Keratinocyte (primary cell): ENCODE measurements at places on chromosomes 1 and 21. TPM values are rescaled to one million over a fixed set of nuclear protein-coding genes. Genes with fewer than 3 reads are reported as not detected.

- DNase-seq = no peak
Measured at GRCh38 chr1:11784993-11785769, 20.6 kb downstream of the MTHFR start.

DNA sequence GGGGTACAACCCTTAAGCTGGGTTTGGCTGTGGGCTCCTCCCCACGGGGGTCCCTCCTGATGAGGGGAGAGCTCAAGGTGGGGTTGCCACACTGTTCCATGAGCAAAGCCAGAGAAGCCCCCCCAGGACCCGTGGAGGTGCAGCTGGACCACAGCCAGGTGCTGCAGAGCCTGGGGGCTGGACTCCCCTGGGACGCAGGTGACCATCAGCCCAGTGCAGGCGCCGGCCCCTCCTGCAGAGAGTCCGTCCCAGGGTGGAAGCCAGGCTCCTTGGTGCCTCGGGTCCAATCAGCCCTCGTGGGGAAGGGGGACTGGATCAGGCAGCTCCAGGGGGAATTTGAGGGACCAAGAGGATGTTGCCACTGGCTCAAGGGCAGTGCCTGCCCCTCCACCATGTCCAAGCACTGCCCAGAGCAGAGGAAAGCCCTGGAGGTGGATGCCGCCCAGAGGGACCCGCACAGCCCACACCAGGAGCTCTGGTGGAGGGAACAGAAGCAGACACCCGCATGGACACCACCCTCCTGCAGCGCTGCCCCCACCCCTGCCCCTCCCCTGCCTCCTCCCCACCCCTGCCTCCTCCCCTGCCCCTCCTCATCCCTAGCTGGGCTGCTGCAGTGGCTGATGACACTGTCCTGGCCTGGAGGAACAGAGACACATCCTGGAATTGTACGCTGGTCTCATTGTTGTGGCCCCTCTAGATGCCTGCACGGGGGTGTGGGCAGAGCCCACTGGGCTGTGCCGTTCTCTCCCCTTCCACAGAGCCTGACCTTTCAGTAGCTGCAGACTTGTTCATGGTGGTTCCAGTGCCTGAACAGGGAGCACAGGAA is 30.8 kb upstream of the COL18A1 start:
- DNase-seq = no peak

Gene KCND3
- 0.21 to 0.73 TPM (median 0.63 TPM) in 3 replicates for polyA plus RNA-seq

GRCh38 chr1:154499446-154499845 is 2.6 kb upstream of the TDRD10 start:
- DNase-seq = no peak

DNA sequence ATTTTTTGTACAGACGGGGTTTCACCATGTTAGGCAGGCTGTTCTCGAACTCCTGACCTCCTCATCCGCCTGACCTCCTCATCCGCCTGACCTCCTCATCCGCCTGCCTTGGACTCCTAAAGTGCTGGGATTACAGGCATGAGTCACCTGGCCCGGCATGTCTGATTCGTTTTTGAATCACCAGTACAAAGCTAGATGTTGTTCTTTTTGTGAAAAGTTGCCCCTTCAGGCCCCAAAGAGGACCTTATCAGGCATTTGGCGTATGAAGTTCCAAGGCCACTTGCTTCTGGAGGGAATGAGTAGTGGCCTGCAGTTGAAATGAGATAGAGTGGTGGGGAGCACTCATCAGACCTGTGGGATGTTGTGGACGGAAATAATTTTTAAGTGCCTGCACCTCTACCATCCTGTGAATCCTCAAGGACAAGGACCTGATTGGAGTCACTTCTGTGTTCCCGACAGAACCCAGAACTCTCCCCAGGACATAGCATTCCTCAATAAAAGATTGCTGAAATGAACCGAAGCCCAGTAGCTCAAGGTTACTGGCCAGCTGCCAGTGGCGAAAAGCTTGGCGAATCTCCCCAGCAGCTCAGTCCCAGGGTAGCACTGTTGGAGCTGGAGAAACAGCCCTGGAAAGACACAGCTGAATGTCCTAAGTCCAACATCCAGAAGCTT is 50.1 kb downstream of the NDUFS5 start:
- no peak for DNase-seq

- DNase-seq = no peak
Measured at GRCh38 chr1:42756956-42757891, 9.6 kb downstream of the P3H1 start.
